ENCODE measurements at places on chromosomes 4 and X.
A peak's percentile ranks its signal among the peaks of the same experiment; 100 is the strongest.

- no peak overlapping the region for H3K4me3 ChIP-seq
- H3K4me1 ChIP-seq, result no peaks in the 10 kb centered on the region
- H3K27me3 ChIP-seq, result peaks cover 56% of the 10 kb centered on the region
- no peak for DNase-seq
- H3K36me3 ChIP-seq, result no peaks in the 10 kb centered on the region
Observed at GRCh38 chr4:6494431-6495295, 22.2 kb upstream of the PPP2R2C start.

- no peaks in the 10 kb centered on the region for H3K36me3 ChIP-seq
- no peak overlapping the region for H3K4me3 ChIP-seq
- no peak overlapping the region for H3K27ac ChIP-seq
- H3K4me1 ChIP-seq, result no peaks in the 10 kb centered on the region
- DNase-seq, result no peak
Observed at GRCh38 chrX:24243188-24243587, 70.7 kb downstream of the SUPT20HL2 start.

DNA sequence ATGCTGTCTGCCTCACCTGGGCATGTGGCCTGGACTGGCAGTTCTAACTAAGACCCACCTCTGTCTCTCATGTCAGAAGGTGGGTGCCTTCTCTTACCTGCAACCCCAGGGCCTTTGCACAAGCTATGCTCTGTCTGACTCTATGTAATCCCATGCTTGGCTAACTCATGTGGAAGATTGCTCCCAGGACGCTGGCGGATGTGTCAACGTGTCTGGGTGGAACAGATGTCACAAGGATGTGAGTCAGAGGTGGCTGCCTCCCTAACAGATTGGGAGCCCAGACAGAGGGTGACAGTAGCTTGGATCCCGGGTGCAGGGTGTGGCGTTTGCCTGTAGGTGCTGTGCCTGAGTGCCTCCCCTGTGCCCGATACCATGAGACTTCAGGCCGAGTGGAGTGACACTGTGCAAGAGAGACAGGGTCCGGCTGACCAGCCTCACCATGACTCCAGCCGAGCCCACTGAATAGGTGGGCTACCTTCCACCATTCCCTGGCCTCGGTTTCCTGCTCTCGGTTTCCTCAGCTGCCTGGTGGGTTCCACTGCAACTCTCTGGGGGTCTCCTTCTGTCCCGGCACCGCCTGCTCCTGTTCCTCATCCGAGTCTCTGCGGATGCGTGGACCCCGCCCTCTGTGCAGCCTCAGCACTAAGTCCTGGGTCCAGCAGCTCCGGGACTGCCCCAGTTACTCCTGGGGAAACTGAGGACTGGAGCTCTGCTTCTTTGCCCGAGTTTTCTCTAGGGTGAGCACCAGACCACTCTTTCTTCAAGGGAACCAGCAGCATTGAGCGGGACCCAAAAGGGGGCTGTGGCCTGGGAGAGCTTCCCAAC lies 11.0 kb downstream of the SH3BP2 start:
- no peaks in the 10 kb centered on the region for H3K27me3 ChIP-seq
- H3K4me1 ChIP-seq, result peaks cover 12% of the 10 kb centered on the region
- H3K36me3 ChIP-seq, result no peaks in the 10 kb centered on the region

DNA sequence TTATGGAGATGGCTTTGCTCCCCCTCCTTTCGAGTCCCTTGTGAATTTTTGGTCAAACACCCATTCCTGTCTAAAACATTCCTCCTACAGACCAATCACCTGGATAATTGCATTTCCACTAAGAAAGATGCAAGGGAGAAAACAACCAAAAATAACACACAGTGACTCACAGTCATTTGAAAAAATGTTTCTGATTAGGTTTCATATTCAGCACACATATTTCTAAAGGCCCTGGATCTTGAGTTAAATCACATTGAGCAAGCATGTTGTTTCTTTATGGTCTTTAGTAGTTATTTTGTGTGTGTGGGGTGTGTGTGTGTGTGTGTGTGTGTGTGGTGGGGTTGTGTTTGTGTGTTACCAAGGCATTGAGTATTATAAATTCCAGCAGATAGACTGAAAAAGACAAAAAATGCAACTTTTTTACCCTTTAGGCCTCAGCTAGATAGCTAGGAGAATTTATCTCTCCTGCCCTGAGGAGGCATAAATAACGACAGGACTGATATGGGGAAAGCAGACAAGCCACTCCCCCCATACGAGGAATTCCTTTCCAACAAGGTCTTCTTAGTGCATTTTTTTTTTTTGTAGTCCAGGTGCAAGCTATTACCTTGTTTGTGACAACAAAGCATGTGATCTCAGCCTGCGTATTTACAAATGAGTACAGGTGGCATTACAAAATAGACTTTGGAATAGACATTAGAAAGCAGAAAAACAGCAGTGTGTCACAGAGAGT lies 265.4 kb upstream of the ADGRL3 start:
- no peaks in the 10 kb centered on the region for H3K4me1 ChIP-seq
- no peaks in the 10 kb centered on the region for H3K36me3 ChIP-seq
- no peaks in the 10 kb centered on the region for H3K27me3 ChIP-seq

DNA sequence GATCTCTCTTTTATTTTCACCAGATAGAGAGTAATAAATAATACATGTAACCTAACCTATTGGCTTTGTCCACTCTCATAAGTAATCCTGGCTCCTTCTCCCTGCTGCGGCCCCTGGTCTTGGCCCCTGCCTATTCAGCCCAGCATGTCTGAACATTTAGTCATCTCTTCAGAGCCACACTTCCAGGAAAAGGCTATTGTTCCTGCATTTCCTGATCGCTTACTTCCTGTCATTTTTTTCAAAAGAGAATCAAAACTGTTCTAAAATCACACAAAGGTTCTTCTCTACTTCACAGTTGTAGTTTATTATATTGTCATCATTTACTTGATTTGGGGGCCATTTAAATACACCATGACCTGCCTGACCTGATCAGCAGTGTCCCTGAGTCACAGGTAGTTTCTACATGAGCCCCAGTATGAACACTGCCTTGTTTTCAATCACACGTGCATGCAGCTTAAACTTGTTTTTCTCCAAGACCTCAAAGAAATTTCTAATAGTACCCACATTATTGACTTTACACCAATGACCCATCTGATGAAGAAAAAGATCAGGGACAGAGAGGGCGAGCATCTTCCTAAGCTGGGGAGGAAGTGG lies 47.4 kb upstream of the KDR start:
- DNase-seq, result no peak
- no peak overlapping the region for H3K4me3 ChIP-seq
- peaks cover 18% of the 10 kb centered on the region for H3K27me3 ChIP-seq
- H3K27ac ChIP-seq, result no peak overlapping the region

- H3K4me3 ChIP-seq, result no peak overlapping the region
- no peaks in the 10 kb centered on the region for H3K4me1 ChIP-seq
- DNase-seq, result no peak
- H3K27ac ChIP-seq, result no peak overlapping the region
Observed at GRCh38 chrX:85065512-85066198, 62.0 kb downstream of the APOOL start.

DNA sequence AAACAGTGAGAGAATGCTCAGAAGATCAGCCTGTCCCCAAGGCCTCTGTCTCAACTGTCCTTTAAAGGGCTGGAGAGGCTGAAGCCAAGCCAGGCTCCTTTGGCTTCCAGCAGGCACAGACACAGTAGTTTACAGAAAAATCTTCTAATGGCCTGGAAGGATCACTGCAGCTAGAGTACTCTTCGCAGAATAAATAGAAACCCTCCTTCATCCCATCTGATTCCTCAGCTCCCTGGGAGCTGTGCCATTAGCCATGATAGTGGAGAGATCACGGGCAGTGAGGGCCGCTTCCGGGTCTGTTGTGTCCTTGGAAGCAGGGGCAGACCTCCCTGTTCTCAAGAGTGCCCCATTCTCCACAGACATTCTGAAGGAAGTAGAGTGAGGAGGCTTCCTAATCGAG lies 63.1 kb downstream of the CCNI start:
- no peaks in the 10 kb centered on the region for H3K27me3 ChIP-seq
- H3K4me3 ChIP-seq, result no peak overlapping the region
- DNase-seq, result no peak
- H3K4me1 ChIP-seq, result peaks cover 70% of the 10 kb centered on the region

DNA sequence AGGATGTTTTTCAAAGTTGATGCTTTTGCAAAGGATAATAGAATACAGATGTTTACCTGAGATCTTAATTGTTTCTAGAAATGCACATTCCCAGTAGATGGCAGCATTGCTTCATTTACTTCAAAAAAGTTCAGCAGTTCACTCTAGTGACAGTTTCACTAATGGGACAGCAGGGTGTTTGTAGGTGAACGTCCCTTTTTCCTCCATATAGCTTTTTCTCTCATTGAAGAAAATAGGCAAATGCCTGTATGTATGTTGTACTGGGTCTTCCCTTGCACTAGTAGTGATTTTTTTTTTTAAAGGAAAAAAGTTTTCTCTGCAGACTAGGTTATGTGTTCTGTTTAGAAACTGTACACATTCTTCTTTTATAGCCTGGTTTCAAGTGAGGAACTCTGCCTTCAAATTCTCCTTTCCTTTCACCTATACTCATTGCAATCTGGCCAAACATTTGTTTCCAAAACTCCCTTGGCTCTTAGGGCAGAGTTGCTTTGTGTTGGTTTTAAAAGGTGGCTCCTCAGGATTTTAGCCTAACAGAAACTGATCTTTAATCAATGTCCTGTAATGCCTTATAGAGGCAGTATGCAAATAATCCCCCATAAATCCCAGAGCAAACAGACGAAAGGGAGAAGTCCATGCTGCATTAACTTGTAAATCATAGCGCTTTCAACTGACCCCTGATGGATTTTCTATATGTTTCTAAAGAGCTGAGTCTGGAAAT lies 86.3 kb downstream of the EGF start:
- DNase-seq, result peak; percentile 52
- H3K4me1 ChIP-seq, result no peaks in the 10 kb centered on the region
- H3K27me3 ChIP-seq, result peaks cover 6% of the 10 kb centered on the region
- no peaks in the 10 kb centered on the region for H3K36me3 ChIP-seq
- no peak overlapping the region for H3K4me3 ChIP-seq

DNA sequence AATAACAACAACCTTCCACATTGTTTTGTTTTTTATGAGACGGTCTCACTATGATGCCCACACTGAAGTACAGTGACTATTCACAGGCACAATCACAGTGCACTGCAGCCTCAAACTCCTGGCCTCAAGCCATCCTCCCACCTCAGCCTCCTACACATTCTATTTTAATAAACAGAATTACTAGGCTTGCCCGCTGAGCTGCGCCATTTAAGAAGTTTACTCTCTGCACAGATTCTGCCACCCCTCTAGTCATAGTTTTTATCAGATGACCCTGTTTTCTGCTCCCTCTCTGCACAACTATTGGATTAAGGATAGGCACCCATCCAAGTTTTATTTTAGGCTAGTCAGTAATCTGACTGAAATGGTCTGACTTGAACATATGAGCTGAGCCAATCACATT lies 11.3 kb upstream of the COX18 start:
- no peaks in the 10 kb centered on the region for H3K27me3 ChIP-seq
- H3K27ac ChIP-seq, result peak overlapping the region; percentile 77
- H3K36me3 ChIP-seq, result peaks cover 23% of the 10 kb centered on the region
- no peaks in the 10 kb centered on the region for H3K4me1 ChIP-seq
- H3K4me3 ChIP-seq, result no peak overlapping the region

DNA sequence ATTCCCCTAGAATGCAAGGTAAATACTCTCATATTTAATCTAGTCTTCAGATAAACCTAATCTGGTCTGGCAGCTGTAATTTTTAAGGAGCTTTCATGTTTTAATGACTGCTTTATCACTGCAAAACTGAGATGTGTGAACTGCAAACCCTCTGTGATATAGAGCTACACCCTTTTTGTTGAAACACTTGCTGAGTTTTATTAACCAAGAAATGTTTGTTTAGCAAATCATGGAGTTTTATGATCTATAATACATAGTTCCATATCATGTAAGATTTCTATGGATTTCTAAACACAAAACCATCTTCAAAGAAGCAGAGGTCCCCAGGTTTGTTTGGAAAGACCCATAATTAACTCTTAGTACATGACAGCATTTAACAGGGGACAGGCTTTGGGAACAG lies 126.4 kb downstream of the BTC start:
- H3K27me3 ChIP-seq, result peaks cover 19% of the 10 kb centered on the region
- no peak for DNase-seq
- no peaks in the 10 kb centered on the region for H3K36me3 ChIP-seq
- H3K27ac ChIP-seq, result no peak overlapping the region
- no peak overlapping the region for H3K4me3 ChIP-seq

DNA sequence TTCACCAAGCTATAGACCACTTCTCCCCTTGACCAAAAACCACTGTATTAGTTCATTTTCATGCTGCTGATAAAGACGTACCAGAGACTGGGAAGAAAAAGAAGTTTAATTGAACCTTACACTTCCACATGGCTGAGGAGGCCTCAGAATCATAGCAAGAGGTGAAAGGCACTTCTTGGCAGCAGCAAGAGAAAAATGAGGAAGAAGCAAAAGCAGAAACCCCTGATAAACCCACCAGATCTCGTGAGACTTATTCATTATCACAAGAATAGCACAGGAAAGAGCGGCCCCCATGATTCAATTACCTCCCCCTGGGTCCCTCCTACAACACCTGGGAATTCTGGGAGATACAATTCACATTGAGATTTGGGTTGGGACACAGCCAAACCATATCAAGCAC lies 97.8 kb downstream of the DOCK11 start:
- peak overlapping the region; percentile 13 for H3K27ac ChIP-seq
- H3K4me1 ChIP-seq, result peaks cover 12% of the 10 kb centered on the region
- no peak overlapping the region for H3K4me3 ChIP-seq

DNA sequence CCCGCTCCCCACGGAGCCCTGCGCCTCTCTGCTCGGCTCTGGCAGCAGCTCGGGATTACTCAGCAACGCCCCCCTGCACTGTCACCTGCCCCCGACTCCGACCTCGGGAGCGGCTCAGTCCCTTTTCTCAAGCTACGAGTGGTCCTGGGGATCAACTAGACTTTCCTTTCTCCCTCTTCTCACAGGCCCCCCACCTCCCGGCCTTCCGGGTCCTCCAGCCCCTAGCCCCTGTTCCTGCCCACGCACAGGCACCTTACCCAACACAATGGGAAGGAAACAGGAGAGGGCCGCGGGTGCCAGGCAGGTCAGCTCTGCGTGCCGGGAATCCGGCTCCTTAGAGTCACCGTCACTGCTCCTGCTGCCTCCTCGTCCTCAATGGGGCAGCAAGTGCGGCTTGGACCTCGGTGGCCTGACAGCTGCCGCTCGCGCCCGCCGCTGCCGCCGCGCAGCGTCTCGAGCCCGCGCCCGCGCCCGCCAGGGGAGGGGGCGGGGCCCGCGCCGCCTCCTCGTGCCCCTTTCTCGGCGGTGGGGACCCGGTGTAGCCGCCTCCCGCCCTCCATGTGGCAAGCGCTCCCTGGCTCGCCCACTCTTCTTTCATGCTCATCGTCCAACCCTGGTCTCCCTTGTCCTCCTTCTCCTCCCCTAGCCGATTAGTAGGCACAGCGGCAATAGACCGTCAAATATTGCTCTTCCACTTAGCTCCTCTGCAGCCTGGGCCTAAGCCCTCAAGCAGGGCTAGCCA lies at the start of gene RAB9B:
Gene RAB9B, minus strand, starts transcription at position 455 of the 742 bp plus-strand sequence. CDS start 6,473 bp downstream, outside the sequence.
- H3K4me3 ChIP-seq, result peak within 1 kb of the TSS; percentile 88
- H3K36me3 ChIP-seq, result no peaks in the 10 kb centered on the region
- H3K4me1 ChIP-seq, result peaks cover 3% of the 10 kb centered on the region
- peaks cover 3% of the 10 kb centered on the region for H3K27me3 ChIP-seq
- DNase-seq, result peak; percentile 65

DNA sequence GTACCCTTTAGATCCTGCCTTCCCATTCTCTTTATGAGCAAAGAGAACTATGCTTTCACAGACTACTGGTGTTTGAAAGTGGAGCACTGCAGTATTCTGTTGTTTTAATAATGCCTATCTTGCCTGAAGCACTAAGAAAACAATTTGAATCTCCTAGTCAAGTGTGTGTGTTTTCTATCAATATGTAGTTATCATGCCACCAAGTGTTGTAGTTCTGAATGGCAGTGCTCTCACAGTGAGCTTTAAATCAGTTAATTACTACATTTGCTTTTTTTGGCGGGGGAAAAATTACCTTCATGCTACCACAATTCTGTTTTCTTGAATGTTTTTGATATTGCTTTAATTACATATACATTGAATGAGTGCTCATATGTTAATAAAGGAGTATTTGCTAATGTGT lies 143.6 kb upstream of the FAM47A start:
- H3K4me3 ChIP-seq, result no peak overlapping the region
- no peak overlapping the region for H3K27ac ChIP-seq
- no peaks in the 10 kb centered on the region for H3K36me3 ChIP-seq
- no peaks in the 10 kb centered on the region for H3K27me3 ChIP-seq
- DNase-seq, result no peak
